ENCODE measurements at places on chromosomes 3 and 15.

DNA sequence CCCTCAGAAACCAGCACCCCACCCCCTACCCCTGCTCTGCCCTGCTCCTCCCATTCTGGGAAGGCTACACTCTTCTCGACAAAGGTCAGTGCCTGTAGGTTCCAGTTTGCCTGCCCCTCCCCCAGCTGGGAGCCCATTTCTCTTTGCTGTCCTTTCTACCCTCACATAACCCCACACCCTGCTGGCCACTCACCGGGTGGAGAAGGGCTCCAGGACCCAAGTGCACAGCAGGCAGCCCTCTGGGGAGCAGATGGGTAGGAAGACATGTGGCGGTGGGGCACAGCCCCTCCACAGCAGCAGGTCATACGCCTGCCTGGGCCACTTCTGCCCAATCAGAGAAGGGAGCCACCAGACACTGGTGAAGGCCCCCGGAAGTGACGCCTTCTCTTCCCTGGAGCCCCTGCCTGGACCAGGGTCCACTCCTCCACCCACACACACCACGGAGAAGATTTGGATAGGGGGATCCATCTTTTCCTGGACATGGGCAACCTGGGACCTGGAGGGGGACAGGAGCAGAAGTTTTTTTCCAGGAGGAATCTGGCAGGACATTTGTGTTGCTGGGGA lies at the start of gene THPO:
TSS of gene THPO (minus strand) at position 326 of the 564 bp plus-strand sequence. CDS start 1,948 bp downstream, outside the sequence.
- DNase-seq = no peak

DNA sequence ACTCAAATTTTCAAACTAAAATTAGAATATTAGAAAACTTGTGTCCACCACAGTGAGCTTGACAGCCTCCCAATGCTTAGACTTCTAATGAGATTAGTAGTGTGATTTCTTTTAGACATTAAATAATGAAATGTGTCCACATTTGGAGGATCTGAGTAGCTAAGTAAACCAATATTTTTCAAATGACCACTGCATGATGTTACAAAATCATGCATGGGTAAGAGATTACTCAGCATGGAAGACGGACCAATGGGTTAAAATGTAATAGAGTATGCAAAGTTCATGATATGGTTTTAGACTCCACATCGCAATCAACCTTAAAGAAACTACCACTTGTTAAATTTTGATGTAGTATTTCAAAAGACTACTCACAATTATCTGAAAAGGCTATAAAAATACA lies 130.6 kb downstream of the IMPG2 start:
- DNase-seq = no peak

- DNase-seq = no peak
These were observed 408.6 kb downstream of the PDCD6IP start for GRCh38 chr3:34207002-34207401.

- no peak for DNase-seq
These were observed 77.0 kb downstream of the CCK start for GRCh38 chr3:42189001-42189460.

GRCh38 chr3:5489536-5489935 lies 302.0 kb downstream of the EDEM1 start:
- no peak for DNase-seq

GRCh38 chr3:55458181-55458790 lies 28.8 kb downstream of the WNT5A start:
- no peak for DNase-seq

- no peak for DNase-seq
These were observed 77.9 kb downstream of the SPSB4 start for GRCh38 chr3:141129049-141129448.

DNA sequence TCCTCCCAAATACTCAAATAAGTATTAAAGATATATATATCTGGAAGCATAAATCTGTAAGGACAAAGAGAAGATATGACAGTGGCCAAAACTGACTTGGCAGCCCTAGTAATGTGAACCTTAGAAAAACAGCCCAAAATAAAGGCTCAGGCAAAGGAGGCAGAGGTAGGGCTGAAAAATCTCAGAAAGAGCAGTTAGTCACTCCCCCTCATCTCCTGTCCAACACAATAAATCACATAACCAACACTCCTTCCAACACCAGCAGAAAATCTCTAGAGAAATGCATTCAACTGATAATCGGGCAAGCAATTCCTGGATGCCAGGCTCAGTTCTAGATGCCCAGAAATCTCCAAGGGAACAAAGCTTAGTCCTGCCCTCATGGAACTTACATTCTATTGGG lies 22.1 kb upstream of the CHRM5 start:
- DNase-seq = no peak

DNA sequence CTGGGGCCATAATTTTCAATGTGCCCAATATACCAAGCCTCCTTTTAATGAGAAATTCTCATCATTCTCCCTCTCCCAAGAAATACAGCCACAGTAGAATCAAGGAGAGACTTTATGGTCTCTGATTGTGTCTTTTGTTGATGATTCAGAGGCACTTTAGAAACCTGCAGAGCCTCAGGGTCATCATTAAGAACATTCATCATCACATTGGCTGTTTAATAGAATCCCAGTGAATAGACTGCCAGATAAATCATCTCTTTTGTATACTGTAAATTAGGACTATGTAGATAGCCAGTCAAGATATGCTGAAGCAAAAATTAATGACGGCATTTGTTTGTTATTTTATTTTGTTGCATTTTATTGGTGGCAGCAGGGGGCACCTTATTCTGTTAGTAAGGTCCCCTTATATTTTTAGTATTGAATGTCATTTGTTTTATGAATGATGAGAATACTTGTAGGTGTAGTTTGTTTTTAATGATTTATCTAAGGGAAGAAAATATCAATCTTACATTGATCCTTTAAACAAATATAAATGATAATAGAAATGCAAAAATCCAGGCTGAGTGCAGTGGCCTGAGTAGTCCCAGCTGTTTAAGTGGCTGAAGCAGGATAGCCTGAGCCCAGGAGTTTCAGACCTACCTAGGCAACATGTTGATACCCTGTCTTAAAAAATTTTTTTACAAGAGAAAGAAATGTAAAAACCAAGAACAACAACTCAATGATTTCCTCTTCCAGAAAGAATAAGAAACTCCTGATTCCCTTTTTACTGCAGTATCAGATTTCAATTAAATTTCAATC lies 138.8 kb downstream of the ZBBX start:
- no peak for DNase-seq

GRCh38 chr15:63048776-63049665 lies 6.5 kb downstream of the TPM1 start:
- DNase-seq = peak; percentile 2

DNA sequence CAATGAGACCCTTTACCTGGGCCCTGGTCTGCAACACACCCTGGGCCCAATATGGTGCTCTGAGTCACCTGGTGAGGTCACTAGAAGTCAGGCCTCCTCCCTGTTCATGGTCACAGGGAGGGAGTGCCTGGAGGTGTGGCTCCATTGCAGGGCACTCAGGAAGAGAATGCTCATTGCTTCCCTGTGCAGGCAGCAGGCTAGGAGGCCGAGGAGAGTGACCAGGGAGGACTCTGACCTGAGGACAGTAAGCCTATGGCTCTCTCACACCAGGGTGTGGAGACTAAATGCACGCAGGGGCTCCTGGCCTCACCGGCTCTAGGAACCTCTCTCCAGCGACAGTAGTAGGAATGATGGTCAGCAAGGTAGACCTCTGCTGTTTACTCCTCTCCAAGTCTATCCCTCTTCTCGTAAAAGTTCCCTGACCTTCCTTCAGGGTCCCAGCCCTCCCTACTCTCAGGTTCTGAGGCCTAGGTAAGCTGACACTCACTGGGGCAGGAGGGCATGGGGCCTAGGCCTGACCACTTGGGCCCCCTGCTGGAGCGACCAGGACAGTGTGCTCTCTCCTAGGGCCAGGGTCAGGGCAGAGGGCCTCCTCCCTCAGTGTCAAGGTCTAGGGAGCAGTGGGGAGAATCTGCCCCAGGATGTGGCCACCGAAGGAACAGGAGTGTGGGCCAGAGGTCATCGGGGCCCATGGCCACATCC lies 9.6 kb upstream of the SLCO2A1 start:
- no peak for DNase-seq

DNA sequence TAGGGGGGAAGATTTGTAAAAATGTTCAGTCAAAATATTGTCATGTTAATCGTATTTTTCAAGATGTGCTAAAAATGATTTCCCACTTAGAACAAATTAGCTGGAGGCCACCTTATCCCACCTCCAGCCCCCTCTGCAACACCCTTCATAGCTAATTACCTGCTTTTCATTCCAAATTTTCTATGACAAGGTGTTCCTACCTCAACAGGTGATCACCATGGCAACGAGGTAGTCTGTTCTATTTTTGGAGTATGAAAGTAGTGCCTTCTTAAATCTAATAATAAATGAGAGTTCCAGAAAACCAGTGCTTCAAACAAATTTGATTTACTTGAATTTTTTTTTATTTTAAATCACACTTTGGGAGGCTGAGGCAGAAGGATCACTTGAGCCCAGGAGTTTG lies 149.8 kb downstream of the FNDC3B start:
- DNase-seq = no peak

DNA sequence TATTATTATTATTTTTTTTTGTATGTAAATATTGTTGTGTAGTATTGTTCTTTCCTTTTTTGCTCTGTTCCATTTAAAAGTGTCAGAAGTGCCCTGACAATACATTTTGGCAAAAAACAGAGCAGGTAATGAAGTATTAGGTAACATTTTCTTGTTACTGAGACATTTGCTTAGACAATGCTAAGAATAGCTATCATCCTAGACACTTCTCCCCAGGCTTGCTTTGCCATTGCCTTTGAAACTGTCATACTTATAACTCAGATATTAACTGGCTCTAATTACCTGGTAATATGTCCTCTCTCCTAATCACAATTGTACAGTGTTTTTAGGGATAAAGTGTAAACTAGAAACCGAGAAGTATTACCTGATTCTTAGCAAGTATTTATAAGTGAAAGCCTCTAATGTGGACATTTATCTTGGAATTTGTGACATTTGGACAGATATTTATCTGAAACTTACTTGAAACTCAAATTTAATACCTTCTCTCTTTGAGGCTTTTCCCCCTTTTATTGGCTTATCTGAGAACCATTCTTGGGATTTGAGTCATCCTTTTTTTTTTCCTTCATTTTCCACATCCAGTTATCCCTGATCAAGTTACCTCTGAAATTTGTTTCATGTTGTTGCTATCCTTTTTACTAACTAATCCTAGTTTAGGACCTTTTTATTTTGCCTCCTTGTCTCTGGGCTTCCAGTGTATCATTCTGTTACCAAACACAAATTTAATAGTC lies 13.1 kb downstream of the ARIH1 start:
- DNase-seq = no peak

DNA sequence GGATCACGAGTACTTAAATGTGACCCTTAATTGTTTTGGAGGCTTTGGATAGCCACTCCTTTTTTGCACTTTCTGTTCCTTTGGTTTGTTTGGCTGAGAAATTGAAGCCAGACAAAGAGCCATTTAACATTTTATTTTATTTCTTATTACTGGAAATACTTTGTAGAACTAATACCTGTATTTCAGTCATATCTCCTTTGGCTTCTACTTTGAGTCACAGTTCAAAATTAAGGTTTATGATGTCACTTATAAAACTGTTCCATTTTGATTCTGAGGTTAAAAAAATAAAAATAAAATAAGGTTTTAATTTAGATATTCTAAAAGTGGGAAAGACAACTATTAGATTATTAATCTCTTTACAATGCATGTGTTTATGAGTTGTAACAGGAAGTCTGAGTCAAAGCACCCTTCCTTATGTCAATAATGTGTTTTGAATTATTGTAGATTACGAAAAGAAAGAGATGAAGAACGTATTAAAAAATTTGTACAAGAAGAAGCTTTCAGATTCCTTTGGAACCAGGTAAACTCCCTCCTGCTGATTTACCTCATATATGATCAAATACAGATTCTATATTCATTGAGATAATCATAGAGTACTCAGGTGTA lies 16.9 kb upstream of the NXPE3 start:
- no peak for DNase-seq

GRCh38 chr3:14685179-14685578 lies 10.2 kb downstream of the C3orf20 start:
- DNase-seq = no peak

DNA sequence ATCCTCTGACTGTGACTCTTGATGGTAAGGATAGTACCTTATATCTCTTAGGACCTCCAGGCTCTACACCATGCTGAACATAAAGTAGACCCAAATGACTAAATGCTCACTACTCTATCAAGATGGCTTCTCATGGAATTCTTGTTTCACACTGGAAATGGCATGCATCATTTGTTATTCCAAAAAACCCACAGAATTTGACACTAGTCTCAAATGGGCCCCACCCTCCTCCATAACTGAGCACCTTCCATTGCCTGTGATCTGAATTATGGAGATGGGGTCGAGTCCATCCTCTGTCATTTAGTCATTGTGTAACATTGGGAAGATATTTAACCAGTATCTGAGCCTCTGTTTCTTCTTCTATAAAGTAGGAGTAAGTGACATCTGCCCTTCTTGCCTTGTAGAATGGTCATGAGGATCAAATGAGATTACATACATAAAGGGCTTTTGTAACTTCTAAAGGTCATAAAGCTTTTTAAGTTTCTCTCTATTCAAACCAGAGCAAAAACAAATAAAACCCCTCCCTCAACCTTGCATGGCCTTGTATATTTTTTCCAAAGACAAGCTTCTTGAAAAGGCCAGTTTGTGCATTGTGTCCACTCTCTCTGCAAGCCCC lies 57.0 kb upstream of the PTX3 start:
- DNase-seq = no peak

DNA sequence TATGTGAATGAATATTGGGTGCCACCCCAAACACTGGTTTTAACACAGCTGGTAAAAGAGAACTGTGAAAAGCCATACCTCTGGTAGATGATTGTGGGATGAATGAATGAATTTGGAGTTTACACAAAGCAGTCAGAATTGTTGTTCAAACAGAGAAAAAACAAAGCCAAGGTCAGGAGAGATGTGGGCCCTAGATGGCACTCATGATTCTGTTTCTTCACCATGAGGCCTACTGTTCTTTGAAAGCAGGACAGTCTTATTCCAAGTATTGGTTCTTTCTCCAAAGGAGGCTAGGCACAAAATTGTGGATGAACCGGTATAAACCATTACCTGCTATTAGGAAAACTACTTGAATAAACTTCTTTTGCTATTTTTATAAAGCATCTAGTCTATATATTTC lies 97.6 kb downstream of the SAMMSON start:
- DNase-seq = no peak

DNA sequence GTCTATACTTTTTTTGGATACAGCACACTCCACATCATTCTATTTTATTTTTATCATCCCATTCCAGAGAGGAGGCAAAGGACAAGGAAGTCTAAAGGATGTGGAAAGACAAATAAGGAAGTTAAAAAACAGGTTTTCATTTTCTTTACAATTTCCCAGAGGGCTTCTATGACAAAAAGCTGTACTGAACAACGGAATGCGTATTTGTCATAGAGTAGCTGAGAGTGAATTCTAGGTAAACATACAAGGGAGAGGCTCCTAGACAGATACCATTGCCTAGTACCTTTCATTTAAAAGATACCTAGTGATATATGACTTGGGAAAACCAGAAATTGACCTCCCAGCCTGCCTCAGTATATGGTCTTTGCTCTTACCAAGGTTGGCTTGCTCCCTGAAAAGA lies 341.7 kb downstream of the FHIT start:
- DNase-seq = no peak

DNA sequence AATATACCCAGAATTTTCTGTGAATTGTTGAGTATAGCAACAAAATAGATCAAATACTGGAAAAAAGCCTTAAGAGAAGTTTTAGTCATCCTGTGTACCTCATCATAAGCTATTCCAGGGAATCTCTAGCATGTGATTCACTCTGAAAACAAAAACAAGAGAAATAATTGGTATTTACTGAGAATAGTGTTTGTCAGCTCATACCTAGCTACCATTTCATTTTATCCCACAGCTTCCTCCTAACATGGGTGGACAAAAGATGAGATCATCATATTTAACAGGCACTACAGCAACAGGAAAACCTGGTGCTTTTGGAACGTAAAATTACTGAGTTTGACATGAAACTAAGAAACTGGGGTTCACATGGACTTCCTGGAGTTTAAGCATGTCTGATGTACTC lies 753.5 kb upstream of the NECTIN3 start:
- DNase-seq = no peak

Data from activated T-helper 1 cell treated with Interleukin-2 at 50 U/mL for 16 hours (primary cell).